ENCODE measurements at places on chromosomes 12 and 14.
A peak's percentile ranks its signal among the peaks of the same experiment; 100 is the strongest.

DNA sequence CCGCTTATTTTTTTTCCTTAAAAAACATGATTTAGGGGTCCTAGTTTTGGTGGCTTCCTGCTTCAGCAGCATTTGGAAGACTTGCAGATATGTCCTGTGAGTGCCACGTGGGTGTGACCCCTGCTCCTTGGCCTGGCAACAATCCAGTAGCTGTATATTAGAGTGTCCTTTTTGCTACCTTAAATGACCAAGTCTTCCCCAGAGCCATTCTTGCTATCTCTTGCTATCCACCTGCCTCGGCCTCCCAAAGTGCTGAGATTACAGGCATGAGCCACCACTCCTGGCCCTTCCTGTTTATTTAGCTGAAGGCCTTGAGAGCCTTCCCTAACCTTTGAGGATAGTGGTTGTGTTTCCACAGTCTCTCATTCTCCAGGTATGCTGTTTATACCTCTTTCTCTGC is 17.0 kb downstream of the TPCN1 start:
- no peak for DNase-seq

DNA sequence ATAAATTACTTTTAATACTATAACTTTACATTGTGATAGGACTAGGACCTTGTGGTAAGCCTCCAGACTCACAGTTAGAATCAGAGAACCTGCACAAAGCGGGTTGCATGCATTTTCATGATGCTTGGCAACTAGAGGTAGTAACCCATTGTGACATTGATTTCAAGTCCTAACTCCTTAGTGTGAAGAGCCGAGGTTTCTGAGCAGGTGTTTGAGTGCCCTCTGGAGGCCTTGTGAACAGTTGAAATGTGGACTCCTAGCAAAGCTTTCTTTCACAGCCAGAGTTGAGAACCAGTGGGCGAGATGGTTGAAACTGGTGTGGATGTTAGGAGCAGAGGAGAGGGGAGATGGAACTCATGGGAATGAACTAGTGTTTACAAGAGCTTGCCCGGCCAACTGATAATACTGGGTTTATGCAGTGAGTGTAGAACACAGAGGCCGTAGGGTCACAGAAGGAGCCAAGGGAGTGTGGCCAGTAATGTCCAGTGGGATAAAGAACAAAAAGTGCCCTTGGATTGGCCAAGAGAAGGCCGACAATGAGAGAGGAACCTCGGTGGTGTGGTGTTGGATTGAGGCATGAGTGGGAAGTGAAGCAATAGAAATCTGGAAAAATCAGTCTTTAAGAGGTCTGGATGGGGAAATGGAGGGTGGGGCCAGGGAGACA is 10.9 kb downstream of the ZNF664 start:
- peak; percentile 45 for DNase-seq

GRCh38 chr14:68794130-68794850 is 1.4 kb upstream of the ZFP36L1 start:
- DNase-seq: no peak

DNA sequence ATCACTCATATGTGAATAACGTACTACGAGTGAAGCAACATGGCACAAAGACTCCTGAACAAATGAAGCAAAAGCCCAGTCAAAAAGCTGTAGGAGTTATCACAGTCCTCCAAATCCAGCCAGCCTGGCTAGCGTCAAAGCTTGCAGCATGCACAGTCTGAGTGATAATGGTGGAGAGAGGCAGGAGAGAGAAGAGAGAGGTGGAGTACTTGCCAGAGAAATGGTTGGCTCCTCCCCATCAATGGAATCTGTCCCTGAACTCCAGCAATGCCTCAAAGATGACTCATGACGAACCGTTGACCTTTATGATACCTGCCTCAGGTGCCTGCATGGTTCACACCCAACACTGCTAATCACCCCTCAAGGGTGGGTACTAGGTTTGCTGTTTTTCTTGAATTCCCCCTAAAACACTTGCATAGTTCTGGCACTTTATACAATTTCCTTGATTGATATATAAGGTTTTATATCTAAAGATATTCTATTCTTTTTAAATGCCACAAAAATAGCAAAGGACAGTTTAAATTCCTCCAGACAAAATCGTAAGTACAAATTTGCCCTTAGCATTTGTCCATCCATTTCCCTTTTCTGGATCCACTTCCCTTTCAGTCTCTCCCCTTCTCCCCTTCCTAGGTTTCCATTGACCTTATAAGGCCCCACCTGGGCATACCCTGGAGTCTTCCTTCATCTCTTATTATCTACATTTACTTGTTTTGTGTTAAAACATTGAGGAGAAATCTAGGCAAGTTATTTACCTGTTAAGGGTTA is 10.2 kb downstream of the ARHGDIB start:
- no peak for DNase-seq

DNA sequence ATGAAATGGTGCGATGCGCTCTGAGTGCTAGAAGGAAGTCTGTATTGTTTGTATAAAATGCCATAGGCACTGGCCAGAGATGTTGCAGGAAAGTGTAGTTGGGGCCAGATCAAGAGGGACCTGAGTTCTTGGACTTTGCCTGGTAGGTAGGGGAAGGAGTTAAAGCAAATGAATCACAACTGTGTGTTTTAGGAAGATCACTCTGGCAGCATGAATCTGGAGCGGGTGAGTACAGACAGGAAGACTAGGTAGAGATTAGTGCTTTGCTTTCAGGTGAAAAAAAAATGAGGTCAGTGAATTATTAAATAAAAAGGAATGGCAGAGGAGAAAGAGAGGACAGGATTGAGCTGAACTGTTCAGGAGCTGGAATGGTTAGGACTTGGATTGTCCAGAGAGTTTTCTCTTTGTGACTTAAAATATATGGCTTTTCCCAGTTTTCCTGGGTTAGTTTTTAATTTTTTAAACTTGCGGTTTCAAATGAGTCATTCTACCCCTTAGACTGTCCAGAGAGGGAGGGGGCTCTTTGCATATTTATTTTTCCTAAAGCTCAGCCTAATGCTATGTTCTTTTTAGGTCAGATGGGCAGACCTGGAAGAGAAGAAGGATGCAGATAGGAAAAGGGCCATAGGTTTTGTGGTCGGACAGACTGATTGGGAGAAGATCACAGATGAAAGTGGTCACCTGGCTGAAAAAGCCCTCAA is 41.1 kb downstream of the PROX2 start:
- DNase-seq: no peak

Data from smooth muscle cell of the brain vasculature (primary cell).